ENCODE measurements at places on chromosomes 3 and 15. TPM values are rescaled to one million over a fixed set of nuclear protein-coding genes. Genes with fewer than 3 reads are reported as not detected.

DNA sequence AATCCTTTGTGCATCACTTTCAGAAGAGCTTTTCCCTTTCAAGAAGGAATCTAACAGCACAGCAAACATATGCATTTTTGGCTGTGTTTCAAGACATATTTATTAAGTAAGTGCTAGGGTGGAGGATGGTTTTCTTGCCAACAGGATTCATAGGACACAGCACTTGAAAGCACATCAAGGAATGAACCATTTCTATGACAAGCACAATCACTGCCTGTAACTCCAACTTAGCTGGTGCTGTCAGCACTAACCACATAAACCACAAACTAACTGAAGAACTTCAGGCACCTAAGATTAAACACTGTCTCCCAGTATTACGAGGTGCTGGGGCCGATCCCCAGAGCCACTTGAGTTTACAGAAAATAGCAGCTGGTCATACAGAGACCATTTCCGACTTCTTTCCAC, 35.4 kb upstream of the SPRED1 start:
- DNase-seq, result no peak

DNA sequence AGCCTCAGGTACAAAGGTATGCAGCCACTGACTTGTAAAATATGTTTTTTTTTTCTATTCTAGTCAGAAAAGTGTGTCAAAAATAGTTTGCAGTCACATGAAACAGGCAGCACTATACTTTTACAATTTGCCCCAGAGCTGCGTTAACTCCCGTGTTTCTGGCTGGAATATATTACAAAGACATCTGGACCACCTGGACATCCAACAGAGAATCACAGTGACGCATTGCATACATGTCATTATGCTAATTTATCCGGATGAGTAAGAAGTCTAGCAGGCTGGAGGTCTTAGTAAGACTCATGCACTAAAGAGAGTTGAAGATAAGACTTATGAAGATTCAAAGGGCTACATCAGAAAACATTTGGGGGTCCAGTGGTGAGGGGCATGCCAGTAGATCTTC, 39.2 kb upstream of the STRIT1 start:
- DNase-seq, result no peak

- DNase-seq, result no peak
Observed at GRCh38 chr15:66621491-66622467, 56.0 kb upstream of the LCTL start.

GRCh38 chr3:135495891-135496290, 469.6 kb upstream of the PPP2R3A start:
- DNase-seq, result no peak

Gene UBR1
- 18.2 TPM for polyA plus RNA-seq

Gene PLAAT1
- polyA plus RNA-seq, result 0.43 TPM

Gene PODXL2
- 2.6 TPM for polyA plus RNA-seq

Gene HDC
- polyA plus RNA-seq, result not detected

Gene C3orf70
- polyA plus RNA-seq, result 3.3 TPM

DNA sequence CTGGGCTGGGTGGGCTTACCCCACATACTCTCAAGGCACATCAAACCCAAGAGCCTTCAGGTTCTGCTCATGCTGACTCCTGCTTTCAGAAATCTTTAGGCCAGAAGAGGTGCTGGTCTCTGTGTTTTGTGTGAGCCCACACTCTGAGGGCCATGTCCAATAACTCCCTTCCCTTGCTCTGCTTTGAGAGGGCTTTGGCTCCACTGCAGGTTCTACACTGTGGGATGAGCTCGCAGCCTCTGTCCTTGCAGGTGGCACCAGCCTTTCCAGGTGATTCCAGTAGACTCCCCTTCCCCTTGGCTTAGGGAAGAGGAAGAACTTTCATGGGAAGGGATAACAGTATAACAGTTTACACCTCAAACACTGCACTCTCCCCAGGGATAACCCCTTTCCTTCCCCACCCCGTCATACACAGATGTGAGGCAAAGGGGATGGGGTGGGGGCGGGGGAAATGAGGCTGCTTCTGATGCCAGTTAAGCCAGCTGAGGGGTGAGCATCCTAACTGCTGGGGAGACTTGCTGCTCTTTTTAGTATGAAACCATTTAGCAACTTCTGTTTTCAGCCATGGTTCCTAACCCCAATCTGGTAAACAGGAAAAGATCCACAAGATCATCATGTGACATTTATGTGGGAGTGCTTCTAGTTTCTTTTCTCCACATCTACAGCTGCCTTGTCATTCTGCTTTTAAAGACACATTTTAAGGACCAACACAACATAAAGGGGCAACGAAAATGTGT, 262.4 kb downstream of the SLC9A9 start:
- DNase-seq, result no peak

GRCh38 chr15:55344206-55344605, 25.2 kb downstream of the PIGB start:
- no peak for DNase-seq

All from BJ (cell line).